ENCODE measurements at places on chromosomes 5 and 9.

DNA sequence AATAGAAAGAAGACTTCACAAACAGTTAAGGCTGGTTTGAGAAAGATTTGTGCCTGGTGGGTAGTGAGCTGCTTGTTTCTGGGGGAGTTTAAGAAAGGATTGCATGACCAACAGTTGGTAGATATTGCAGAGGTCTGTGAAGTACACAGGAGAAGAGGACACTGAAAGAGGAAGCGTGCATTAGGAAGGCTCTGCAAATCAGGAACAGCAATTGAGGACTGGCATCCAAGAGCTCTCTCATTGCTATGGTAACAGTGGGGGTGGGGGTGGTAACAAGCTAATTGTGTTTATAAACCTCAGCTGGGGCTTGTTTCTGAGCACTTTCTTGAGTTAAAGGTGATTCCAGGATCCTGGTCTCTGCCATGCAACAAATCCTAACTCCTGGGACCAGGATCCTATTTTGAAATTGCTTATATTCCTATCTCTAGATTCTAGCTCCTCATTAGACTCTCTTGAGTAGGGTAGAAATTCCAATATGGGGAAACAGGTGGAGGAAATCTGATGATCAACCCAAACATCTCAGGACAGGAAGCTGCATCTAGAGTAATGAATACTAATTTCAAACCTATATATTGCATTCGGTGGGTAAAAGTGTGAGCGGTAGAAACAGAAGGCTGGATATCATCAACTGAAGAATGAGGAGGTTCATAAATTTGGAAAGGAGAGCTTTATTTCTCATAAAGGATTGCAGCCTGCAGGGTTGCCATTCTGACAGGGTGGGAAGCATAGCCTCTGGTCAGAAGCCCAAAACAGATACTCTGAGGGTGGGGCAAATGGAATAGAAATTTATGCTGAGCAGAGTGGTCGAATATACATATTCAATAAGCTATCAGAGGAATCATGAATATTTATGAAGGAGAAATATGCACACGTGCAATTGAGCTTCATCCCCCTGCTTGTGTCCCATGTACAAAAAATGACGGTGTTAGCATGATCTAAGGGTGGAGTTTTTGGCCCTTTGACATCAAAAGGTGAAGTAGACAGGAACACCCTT lies 79.4 kb downstream of the PTTG1 start:
- no peak for DNase-seq

DNA sequence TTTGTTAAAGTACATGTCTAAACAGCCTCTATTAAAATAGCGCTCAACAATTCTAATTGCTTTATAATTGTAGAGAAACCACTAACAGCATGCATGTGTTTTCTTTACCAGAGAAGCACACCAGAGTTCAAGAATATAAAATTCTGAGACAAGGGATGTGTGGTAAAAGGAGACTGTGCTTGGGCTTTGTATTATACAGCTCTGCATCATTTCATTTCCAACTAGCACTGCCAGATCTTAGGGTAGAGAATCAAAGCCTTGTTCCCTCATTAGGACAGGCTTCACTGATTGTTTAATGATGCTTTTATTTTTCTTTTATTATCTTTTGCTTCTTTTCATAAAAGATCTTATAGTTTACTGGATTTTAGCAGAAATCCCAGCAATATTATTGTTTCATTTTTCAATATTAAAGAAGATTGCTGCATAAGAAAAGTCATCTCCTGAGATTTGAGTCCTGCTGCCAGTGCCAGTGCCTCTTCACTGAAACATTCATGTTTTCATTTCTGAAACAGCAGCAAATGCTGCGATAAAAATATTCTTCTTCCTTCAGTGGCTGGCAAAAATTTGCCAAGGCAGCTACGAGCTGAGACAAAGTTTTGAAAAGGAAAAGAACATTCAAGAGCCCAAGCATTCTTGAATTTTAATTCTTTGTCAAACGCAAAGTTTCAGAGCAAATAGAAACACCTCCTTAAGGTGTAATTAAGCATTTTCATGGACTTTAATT lies 491.0 kb upstream of the PIK3R1 start:
- DNase-seq, result no peak

DNA sequence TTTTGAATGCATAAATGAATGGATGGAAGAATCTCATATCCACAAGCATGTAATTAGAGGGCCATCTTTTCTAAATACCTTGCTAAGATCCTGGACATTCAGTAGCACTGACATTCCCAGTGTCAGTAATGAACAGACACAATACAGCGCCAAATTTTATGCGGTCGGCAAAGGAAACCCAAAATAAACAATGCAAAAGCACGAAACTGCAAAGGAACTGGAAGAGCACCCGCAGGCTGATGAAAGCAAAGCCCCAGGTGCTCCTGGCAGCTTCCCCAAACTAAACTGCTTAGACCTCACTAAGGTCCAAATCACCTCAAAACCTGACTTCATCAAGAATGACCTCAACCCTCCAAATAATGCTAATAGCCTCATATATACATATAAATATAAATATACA lies 102.0 kb downstream of the GPR21 start:
- DNase-seq, result no peak

GRCh38 chr5:34552686-34553085 lies 103.4 kb upstream of the RAI14 start:
- DNase-seq, result no peak

DNA sequence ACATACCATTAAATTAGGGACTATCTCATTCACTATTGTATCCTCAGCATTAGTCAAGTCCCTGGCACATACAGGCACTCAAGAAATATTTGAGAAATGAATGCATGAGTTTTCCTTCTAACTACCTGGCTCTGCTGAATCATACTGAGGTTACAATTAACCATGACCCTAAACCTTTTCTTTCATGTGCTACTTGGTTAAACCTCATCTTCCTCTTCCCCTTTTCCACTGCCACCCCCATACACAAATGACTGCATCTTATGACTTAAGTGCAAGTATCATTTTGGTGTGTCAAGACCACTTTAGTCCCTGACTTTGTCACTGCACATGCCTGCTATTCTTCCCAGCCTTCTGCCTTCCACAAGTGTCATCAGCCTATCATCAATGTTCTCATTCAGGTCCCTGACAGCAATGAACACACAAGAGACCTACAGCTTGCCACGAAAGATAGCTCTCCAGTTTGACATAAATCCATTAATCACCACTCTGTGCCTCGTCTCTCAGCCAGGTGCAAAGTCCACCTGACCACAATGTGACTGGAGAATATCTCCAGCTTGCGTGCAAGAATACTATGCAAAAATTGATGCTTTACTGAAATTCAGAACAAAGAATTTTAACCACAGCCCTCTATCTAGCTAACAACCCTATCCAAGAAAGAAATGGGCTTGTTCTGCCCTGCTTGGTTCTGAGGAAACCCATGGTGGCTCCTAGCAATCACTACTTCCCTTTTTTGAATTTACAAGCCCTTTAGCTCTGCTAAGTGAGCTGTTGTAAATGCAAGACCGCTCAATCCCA lies 74.5 kb downstream of the MAPKAP1 start:
- no peak for DNase-seq

GRCh38 chr5:122874179-122874875 lies 28.9 kb downstream of the SNX24 start:
- DNase-seq, result no peak

DNA sequence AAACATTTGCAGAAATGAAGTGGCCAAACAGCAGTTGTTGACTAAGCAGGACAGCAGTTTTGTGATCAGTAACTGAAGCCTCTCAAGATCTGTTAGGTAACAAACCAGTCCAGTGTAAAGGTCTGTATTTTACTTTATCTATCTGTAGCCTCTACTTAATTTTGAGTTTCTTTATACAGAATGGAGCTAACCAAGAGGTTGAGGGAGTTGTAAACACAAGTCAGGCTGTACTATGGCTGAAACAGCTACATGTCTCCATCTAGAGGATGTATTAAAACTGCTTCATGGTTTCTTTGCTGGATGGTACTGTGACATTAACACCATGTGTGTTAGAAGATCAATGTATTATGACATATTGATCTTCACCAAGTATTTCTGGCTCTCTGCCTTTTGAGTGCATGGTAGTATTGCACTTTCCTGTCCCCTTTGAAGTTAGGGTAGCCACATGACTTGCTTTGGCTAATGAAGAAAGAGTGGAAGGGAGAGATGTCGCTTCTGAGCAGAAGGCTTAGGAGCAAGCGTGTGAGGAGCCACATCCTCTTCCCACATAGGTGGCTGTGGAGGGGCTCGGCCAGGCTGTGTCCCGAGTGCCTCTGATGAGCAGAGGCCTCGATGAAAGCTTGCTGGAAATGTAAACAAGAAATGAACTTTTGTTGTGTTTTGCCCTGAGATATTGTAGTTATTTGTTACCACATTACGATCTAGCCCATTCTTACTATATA lies 105.6 kb upstream of the PCA3 start:
- no peak for DNase-seq

GRCh38 chr5:157459715-157460599 lies at the start of gene NIPAL4:
Gene NIPAL4, plus strand, starts transcription at chr5:157460213. Its CDS starts 108 bp downstream, at chr5:157460321.
- DNase-seq, result no peak

GRCh38 chr9:94741866-94742265 lies 15.4 kb downstream of the AOPEP start:
- DNase-seq, result no peak

GRCh38 chr5:38796742-38797108 lies 49.1 kb upstream of the OSMR start:
- DNase-seq, result no peak
